ENCODE measurements at places on chromosomes 16 and 17.

GRCh38 chr17:35907691-35908090 is 22.9 kb downstream of the RDM1 start:
- DNase-seq: no peak

DNA sequence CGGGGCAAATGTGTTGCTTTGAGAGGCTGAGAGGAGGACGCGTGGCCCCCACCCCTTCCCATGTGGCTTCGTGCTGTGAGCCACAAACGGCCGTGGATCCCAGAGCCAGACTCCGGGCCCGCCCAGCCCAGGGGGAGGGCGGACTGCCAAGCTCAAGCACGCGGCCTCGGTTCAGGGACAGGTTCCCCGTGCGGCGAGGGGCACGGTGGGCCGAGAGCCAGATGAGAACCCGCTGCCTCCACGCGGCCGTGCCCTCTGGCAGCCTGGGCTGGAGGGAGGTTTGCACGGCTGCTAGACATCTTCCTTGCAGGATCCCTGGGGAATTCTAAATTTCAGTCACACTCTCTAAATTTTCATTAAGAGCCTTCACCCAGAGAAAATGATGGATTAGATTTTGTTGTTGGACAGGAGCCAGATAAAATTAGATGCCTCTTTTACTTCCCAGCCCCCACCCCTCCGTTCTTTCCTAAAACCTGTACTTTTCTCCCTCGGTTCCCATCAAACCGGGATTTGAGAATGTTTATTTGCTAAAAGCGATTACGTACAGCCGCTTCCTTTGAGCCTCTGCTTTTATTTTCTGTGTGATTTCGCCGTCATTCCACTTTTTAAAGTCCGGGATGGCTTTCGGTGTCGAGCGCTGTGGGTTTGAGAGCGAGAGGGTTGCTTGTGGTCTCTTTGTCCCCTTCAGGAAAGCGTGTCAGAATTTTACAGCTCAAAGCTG is 25.0 kb upstream of the GNG13 start:
- no peak for DNase-seq

GRCh38 chr17:2084036-2084765 is 29.3 kb downstream of the HIC1 start:
- peak; percentile 92 for DNase-seq

GRCh38 chr16:19138601-19139000 is 24.8 kb downstream of the ITPRIPL2 start:
- DNase-seq: no peak

- DNase-seq: peak; percentile 43
These were observed 174.8 kb downstream of the RPTOR start for GRCh38 chr17:80719449-80719848.

GRCh38 chr17:79520167-79521165 is 90.4 kb downstream of the RBFOX3 start:
- no peak for DNase-seq

- no peak for DNase-seq
These were observed 29.3 kb downstream of the DYNLRB2 start for GRCh38 chr16:80570106-80570478.

DNA sequence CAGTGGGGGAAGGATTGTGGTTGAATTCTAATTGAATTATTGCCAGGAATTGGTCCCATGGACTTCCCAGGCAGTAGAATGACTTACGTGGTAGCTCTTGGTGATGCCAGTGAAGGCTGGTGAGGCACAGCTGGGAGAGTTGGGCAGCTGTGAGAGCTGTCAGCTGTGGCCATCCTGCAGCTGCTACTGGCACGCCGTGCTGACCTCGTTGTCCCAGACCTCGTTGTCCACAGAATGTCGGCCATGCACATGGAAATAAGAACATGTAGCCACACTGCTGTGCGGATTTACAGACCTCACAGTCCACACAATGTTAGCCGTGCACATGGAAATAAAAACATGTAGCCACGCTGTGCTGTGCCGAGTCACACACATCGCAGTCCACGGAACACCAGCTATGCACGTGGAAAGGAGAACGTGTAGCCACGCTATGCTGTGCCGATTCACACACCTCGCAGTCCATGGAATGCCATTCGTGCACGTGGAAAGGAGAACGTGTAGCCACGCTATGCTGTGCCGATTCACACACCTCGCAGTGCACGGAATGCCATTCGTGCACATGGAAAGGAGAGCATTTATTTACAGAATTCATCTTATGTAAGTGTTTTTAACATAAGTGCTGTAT is 59.2 kb downstream of the BANP start:
- DNase-seq: peak; percentile 22

DNA sequence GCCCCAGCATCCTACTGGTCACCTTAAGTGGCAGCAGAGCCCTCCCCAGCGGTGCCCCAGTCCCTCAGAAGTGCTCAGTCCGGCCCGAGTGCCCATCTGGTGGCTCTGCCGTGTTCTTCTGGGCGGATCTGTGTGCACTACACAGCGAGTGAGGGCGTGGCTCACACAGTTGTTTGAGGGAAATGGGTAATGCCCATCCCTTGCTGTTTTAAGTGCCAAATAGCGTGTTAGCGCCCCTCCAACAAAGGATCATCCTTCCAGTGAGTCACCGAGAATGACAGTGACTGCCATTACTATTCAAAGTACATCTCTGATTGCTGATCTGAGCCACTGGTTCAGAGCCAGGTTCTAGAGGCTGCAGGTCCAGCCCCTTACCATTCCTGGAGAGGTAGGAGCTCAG is 152.0 kb downstream of the LGALS9B start:
- DNase-seq: peak; percentile 48

Measured in islet precursor cell (in vitro differentiated cells).